NCI-H1092 (cell line): ENCODE measurements at places on chromosomes 16 and 17.

- DNase-seq, result no peak
Observed at GRCh38 chr17:1109606-1110540, 69.9 kb downstream of the ABR start.

DNA sequence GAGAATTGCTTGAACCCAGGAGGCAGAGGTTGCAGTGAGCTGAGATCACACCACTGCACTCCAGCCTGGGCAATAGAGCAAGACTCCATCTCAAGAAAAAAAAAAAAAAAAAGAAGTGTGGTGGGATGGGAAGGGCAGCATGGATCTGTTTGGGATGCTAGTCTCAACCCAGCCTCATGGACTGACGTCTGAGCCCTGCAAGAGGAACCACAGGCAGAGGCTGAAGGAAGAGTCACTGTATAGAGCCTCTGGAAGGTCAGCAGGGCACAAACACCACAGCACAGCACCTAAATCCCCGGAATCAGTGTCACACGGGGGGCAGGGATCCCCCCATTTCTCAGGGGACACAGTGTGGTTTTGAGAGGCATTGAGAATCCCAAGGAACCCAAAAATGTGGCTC lies 10.9 kb upstream of the CXCL16 start:
- no peak for DNase-seq

DNA sequence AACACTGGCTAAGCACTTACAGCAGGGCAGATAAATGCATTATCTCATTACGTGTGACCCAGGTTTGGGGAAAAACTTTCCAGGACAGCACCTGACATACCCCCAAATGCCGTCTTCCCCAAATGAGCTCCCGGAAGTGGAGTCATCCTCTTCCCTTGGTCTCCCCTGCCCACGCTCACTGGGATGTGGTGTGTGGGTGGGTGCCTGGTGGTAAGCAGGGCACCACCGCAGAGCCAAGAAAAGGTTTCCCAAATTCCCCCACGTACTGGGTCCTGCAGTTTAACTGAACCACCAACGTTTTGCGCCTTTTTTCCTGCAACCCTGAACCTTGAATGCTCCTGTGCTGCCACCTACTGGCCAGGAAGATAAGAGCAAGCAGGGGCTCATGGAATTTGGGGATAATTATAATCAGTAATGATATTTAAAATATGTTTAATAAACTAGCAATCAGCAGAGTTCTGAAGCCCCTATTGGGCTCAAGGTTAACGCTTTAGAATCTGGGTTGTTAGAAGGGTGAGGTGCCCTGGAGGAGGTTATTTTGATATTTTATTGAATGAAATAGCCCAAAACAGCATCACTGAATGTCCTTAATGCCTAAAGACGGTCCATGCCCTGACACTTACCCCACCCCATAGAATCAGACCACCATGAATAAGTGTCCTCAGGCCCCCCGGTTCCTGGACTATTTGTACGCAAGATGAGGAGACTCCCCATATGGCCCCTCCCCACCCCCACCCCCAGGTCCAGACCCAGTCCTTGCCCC lies 8.0 kb downstream of the SPPL2C start:
- DNase-seq, result peak; percentile 33

DNA sequence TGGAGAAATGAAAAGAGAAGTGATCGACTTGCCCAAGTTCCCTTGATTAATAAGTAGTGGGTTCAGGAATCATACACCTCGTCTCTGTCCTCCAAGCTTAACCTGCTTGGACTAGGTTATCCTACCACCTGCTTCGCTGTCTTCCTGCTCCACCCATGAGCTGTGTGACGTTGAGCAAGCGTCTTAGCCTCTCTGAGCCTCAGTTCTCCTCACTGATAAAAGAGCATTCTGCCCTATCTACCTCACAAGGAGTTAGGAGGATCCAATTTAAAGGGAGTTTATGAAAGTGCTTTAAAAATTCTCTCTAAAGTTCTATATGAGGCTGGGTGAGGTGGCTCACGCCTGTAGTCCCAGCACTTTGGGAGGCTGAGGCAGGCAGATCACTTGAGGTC lies 9.5 kb upstream of the BHLHA9 start:
- DNase-seq, result no peak

GRCh38 chr16:55711959-55712876 lies 56.4 kb downstream of the SLC6A2 start:
- peak; percentile 65 for DNase-seq

DNA sequence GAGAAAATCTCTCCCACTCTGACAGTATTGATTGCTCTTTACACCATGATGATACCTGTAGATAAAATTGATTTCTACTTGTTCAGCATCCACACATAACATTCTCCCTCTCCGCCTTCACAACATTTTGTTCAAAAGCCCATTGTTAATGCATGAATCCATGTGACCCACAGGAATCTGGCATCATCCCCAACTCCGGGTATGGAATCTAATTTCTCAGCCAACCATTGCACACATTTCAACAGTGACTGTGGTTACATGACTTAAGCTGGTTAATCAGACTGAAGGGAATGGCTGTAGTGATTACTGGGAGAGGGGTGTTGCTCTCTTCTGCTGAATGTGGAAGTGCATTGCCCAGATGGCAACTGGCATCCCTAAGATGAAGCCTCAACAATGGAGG lies 161.4 kb upstream of the C16orf82 start:
- no peak for DNase-seq

GRCh38 chr16:1430214-1430758 lies 592 bp upstream of the PERCC1 start:
- no peak for DNase-seq

DNA sequence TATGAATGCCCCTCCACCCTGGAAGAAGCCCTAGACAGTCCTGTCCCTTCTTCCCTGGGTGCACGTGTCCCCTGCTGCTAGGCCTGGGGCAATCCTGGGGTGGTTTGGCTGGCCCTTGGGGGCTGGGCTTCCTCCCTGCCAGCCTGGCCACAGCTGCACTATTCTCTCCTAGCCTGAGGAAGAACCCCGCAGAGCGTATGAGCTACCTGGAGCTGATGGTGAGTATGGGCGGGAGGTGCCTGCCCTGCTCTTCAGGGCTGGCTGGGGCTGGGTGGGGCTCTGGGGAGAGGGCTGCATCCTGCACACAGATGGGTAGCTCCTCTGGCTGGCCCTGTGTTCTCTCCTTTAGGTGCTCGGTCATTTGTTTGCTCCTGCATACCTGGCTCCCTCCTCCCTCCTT lies 28.8 kb downstream of the MAP2K3 start:
- DNase-seq, result no peak

- DNase-seq, result no peak
Observed at GRCh38 chr17:70919241-70919640, 749.9 kb downstream of the KCNJ2 start.

GRCh38 chr17:10087355-10087754 lies 111.1 kb downstream of the GAS7 start:
- DNase-seq, result no peak

DNA sequence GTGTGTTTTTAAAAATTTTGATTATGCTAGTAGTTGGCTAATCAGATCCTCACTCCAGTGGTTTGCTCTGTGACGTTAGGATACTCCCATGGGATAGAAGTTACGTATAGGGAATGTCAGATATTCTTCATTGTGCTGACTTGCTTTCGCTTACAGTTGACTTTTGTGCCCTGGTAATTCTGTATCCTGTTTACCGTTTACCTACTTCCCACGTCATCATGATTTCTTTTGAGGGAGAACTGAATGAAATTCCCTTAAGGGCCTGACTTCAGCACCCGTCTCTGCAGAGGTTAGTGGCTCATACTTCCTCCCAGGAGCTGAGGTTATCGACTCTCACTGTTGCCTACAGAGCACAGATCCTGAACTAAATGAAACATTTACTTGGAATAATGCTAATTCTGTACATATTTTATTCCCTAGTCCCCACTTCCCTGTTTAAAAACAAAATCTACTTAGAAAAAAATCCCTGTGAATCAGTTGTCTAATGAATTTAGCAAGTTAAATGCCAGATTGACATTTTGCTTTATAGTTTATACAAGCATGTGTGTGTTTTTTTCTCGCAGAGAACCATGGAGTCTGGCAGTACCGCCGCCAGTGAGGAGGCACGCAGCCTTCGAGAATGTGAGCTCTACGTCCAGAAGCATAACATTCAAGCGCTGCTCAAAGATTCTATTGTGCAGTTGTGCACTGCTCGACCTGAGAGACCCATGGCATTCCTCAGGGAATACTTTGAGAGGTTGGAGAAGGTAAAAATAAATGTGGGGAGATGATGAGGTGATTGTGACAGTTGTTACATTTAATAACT lies 2.8 kb downstream of the PRKAR1A start:
- DNase-seq, result no peak

GRCh38 chr17:40175928-40176753 lies 1.1 kb upstream of the RAPGEFL1 start:
- no peak for DNase-seq

GRCh38 chr16:86747761-86748160 lies 169.4 kb downstream of the FOXL1 start:
- no peak for DNase-seq

GRCh38 chr16:2178321-2179106 lies 17.9 kb downstream of the CASKIN1 start:
- no peak for DNase-seq

DNA sequence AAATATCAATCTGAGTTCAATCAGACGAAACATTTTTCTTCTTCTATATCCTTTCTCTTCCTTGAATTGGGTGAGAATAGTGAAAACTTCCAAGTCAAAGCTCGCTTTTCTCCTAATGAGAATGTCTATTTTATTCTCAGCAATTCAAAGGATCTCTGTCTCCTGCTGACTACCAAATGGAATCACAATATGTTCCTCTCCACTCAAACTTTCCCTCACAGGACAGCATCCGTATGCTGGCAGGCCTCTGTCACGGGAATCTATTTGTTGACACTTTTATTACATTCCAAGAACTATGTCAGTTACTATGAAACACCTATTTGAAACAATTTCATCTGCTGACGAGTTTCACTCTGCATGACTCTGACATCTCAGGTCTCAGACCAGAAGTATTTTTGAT lies 1196.6 kb downstream of the CDH11 start:
- DNase-seq, result no peak

- DNase-seq, result no peak
Observed at GRCh38 chr16:31250782-31251384, 8.9 kb upstream of the ITGAM start.

GRCh38 chr16:53844804-53845203 lies 140.8 kb downstream of the FTO start:
- no peak for DNase-seq

- DNase-seq, result no peak
Observed at GRCh38 chr16:7834771-7835431, 502.3 kb downstream of the RBFOX1 start.

- no peak for DNase-seq
Observed at GRCh38 chr16:50696575-50697420, 3.4 kb downstream of the NOD2 start.

GRCh38 chr17:66791347-66791746 lies 43.6 kb upstream of the CACNG5 start:
- DNase-seq, result no peak

GRCh38 chr17:9256751-9257629 lies 235.7 kb downstream of the NTN1 start:
- no peak for DNase-seq

DNA sequence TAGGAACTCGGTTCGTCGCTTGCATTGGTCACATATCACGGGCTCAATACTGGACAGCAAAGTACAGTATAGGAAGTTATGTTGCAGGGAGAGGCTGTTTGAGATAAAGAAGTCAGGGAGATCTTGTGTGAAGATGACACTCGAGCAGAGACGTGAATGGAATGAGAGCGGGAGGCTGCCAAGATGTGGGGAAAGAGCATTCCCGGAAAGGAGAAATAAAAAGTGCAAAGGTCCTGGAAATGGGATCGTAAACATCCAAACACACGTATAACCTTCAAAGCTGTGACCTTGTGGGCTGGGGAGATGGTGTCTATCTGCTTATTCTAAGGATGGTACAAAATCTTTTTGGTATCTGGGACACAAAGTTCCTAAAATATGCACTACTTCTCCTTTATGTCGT lies 43.0 kb upstream of the MYOCD start:
- no peak for DNase-seq

DNA sequence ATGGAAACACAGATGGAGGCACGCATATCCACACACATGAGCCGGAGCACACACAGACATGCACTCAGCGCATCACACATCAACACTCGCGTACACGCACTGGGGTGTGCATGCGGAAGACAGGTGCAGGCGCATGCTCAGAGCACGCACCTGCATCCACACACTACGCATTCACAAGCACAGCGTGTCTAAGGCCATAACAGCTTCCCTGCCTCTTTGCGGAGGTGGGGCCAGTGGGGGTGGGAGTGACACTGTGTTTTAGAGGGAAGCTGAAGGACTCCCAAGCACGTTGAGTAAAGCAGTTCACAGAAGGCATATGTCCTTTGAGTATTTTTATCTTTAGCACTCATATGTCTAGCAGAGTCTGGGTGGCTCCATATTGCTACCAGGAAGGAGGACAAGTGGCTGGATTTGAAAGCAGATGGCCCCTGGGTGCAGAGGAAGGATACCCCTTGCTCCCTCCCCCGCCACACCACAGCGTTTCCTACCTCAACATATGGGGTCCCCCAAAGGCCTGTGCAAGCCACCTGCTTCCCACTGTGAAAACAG lies 68.6 kb upstream of the TOB1 start:
- DNase-seq, result no peak

DNA sequence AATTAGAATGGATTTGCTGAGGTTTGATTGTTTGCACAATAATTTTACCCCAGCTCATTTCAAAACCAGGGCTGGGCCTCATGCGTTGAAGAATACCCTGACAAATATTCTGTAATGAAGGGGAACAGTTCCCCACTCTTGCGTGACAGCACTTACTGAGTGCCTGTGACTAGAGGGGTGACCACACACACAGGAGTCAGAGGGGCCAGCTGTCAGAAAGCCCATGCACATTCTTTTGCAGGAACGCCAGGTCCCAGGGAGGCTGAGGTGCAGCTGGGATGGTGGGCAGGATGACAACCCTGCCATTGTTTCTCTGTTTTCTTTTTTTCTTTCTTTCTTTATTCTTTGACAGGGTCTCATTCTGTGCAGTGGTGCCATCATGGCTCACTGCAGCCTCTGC lies 44.6 kb downstream of the SMPD3 start:
- DNase-seq, result no peak

GRCh38 chr16:65083164-65083857 lies 38.6 kb downstream of the CDH11 start:
- no peak for DNase-seq

- DNase-seq, result no peak
Observed at GRCh38 chr16:87855852-87856715, 13.2 kb downstream of the SLC7A5 start.

GRCh38 chr17:78372841-78373240 lies 5.6 kb upstream of the PGS1 start:
- DNase-seq, result no peak
